ENCODE measurements at places on chromosomes 4 and X.

DNA sequence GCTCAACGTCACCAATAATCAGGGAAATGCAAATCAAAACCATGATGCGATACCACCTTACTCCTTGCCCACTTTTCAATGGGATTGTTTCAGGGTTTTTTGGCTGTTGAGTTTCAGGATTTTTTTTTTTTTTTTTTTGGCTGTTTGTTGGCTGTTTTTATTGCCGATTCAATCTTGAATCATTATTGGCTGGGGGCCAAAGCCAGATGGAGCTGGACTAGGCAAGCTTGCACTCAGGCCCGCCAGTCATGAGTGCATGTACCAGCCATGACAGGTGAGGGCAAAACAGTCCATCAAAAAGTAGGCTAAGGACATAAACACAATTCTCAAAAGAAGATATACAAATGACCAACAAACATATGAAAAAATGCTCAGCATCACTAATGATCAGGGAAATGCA is 13.3 kb downstream of the YIPF7 start:
- DNase-seq, result no peak

DNA sequence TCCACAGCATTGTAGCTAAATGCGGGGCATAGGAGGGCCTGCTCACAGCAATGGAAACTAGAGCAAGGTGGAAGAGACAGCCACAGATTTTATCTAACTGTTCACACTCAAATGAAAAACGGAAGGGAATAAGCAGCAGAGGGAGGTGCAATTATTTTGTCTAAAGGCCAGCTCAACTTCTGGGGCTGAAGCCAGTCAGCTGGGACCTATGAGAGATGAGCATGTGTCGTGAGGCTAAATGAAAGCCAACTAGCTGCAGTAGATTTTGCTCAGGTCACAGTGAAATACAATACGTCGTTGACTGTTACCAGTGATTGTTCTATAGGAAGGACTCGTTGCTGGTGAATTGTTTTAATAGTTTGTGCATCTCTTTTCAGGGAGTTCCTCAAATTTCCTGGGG is 26.4 kb upstream of the FGFBP2 start:
- DNase-seq, result no peak

GRCh38 chr4:17763416-17763815 is 18.0 kb downstream of the FAM184B start:
- DNase-seq, result no peak

DNA sequence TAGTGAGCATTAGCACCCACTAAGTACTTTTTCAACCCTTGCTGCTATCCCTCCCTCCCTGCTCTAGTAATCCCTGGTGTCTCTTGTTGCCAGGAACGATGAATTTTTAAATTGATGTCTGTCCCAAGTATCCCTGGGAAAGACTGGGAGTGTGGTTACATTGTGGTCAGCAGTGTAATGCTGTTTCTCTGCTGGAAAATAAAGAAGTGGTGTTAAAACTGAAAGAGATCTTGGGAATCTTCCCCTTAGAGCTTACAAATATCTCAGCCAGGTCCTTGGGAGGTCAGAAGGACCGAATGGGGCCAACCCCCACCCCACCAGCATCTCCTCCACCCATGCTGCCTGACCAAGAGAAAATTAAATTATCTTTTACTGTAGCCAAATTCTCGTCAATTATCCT is 174.5 kb upstream of the MXRA5 start:
- DNase-seq, result no peak

DNA sequence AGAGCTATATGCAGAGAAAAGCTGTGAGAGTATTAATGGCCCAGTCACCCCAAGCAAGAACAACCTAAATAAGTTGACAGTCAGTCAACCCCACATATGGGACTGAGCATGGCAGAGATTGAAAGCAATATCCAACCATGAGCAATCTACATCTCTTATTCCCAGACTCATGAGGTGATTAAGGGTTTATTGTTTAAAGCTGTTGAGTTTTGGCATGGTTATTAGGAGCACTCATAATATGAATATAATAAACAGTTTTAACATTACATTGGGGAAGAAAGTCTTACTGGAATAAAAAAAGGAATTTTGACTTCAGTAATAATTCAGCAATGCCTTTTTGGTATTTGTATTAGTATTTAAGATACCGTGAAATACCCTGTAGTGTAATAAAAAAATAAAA is 1627.4 kb downstream of the STIM2 start:
- no peak for DNase-seq

DNA sequence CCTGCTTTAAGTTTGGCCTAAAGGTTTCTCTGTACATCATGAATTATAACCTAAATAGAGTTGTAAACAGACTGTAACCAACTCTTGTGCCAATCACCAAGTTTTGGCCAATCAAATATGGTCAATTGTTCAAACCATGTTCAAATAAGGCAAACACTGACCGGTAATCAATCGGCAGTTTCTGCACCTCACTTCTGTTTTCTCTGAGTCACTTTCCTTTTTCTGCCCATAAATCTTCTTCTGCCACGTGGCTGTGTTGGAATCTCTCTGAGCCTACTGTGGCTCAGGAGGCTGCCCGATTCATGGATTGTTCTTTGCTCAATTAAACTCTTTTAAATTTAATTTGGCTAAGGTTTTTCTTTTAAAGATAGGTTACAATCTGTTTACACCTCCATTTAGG is 16.5 kb upstream of the ENPP6 start:
- DNase-seq, result no peak

DNA sequence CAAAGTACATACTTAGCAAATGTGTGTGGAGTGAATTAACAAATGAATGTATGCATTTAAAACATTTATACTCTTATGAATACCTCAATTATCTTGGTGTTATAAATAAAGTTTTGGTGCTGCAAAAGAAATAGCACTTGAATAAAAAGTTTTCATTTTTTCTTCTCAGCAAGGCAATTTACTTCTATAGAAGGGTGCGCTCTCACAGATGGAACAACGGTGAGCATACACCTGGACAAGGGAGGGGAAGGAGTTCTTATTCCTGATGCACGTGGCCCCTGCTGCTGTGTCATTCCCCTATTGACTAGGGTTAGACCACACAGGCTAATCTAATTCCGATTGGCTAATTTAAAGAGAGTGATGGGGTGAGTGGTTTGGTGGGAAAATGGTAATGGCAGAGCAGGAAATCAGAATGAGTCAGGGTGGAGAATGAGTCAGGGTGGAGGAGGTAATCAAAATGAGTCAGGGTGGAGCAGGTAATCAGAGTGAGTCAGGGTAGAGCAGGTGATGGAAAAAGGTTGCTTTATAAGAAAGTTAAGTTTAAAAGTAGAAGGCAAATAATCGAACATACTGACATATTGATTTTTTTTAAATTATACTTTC is 28.2 kb upstream of the PGK1 start:
- no peak for DNase-seq

GRCh38 chr4:14168919-14169318 is 541.4 kb upstream of the BOD1L1 start:
- DNase-seq, result no peak

GRCh38 chr4:141301216-141301615 is 80.5 kb downstream of the ZNF330 start:
- no peak for DNase-seq

DNA sequence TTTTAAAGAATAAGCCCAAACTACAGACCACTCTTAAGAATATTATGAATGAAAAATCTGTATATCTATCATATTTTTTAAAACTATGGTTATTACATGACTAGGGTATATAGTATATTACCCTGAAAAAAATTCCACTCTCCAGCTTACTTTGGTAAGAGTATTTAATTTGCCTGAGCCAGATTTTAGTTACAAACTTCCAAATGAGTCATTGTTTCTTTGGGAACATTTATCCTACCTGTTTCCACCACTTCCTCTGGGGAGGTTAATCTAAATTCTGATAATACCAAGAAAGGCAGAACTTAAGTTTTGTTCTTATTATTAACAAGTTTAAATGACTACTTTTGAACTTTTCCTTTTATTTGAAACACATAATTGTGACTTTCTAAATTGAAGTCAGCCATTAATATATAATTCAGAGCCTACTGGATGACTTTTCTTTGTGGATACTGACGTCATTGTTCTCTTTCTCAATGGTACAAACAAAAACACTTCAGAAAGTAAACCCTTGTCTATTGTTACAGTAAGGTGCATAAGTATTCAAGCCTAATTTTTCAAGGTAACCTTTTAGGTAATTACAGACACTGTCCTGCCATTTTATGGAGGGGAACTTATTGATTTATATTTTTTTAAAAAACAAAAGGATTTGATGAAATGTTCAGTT is 135.6 kb upstream of the TLL1 start:
- no peak for DNase-seq

GRCh38 chrX:29581223-29581622 is 634.1 kb upstream of the MAGEB2 start:
- DNase-seq, result no peak

DNA sequence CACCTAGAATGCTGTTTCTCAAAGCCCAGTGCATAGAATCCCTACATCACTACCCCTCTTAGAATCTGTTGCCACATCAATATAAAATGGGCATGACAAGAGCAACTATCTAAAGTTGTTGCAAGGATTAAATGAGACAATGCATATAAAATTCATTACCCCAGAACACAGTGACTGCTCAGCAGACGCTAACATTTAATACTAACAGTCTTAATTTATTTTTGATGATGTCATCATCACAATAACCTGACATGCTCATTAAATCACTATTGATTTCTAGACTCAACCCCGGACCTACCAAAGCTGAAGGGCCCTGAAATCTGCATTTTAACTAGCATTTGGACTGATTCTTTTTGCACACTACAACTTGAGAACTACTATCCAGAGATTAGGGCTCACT is 3.9 kb downstream of the ARSJ start:
- no peak for DNase-seq

DNA sequence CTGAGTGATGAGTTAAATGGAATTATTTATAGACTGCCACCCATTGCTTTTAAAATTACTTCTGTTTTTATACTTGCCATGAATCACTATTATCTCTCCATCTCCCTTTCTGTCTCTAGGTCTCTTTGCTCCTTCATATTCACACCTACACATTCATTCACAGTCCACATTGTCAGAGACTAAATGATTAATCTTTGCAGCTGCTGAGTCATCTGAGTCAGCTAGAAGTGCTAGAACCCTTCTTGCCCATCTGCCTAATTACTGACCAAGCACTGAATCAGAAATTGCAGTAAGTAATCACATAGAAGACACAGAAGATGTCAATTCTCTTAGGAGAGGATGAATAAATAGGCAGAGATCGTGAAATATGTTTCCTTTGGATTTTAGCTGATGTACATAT is 31.6 kb upstream of the RPS6KA6 start:
- DNase-seq, result no peak

- no peak for DNase-seq
Observed at GRCh38 chr4:185625503-185625902, 90.2 kb upstream of the PDLIM3 start.

GRCh38 chrX:109739625-109740432 is 6.8 kb upstream of the ACSL4 start:
- no peak for DNase-seq

GRCh38 chrX:71107762-71108360 is 1.3 kb upstream of the CXorf65 start:
- DNase-seq, result peak; percentile 65

DNA sequence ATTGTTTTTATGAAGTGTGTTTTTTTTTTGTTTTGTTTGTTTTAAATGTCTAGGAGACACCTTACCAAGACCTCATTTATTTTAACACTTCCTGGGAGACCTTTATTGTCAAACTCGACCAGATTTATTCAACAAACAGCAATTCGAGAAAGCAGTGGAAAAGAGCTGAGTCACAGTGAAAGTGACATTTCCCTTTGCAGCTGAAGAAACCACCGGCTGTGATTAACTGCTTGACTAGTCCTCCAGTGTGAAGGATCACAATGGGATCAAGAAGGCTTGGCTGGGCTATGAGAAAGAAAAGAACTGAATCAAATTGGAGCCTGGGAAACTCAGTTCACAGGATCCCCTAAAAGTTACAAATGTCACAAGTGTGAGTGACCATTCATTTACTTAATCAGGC is 11.9 kb upstream of the ADH7 start:
- no peak for DNase-seq

DNA sequence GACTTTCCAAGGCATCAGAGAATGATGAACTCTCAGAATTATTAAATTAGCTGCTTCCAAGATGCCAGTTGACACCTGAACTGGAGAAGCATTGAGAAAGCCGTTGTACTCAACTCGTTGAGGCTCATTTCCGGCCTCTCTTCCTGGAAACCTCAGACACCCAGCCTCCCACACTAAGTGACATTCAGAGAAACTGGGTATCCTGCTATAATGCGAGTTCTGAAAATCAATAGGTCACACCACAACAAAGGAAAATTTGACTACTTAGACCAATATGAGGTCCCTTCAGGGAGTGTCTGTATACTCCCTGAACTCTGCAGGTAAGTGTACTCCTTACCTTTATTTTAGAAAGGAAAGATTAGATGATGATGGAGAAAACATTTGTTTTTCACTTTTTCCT is 51.2 kb downstream of the ENPEP start:
- DNase-seq, result no peak

- DNase-seq, result no peak
Observed at GRCh38 chrX:40996886-40997530, 88.2 kb upstream of the USP9X start.

GRCh38 chr4:152997771-152998487 is 61.8 kb downstream of the FHDC1 start:
- DNase-seq, result no peak

DNA sequence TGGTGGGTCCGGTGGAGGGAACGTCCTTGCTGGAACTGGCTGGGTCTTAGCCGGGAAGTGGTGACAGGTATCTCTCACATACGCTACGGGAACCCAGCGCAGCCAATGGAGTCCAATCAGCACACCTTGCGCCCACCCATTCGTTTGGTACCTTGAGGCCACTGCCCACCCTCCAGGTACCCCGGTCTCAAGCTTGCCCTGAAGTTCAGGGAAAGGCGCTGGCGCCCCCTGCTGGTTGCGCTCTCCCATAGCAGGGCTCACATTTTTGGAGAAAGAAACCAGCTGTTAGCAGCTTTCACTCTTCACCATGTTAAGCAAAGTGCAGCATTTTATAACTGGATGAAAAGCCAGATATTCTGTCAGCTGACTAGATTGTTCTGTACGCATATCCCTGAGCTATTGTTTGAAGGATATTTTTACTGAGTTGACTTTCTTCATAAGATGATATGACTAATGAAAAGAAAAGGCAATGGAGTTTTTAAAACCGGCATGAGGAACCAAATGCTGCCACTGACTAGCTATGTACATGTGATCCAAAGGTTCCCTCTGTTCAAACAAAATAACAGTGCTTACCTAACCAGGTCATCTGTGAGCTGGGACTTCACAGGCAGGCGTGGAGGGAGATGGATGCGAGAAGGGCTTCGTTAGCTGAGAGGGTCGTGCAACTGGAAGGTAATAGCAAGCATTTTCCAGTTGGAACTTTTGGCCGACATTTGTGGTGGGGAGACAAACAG is 43.7 kb downstream of the OTOP1 start:
- no peak for DNase-seq

DNA sequence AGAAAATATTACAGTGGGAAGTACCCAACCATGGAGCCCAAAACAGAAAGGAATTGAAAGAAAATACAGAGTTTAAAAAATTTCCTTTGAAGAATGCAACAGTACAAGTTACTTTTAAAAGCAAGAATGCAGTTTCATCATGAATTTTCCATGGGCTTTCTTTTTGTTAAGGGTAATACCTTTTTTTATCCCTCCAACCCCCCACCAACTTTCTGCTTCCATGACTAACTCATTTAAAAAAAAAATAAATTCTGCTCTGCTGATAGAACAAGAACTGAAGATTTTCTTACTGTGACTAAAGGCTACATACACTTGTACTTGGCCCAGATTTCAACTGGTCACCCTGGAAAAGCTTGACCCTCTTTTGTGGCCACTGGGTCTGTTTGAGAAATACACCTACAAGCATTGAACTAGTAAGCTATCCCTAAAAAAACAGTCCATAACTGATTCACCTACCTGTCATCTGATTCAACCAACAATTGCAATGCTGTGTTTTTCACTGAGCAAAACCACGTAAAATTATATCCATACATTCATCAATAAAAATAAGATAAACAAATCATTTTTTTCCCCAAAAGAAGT is 214.2 kb downstream of the NSUN7 start:
- no peak for DNase-seq

Data from activated CD8-positive, alpha-beta memory T cell treated with anti-CD3 and anti-CD28 coated beads for 24 hours (primary cell).